ENCODE measurements at places on chromosomes 3 and 15.

DNA sequence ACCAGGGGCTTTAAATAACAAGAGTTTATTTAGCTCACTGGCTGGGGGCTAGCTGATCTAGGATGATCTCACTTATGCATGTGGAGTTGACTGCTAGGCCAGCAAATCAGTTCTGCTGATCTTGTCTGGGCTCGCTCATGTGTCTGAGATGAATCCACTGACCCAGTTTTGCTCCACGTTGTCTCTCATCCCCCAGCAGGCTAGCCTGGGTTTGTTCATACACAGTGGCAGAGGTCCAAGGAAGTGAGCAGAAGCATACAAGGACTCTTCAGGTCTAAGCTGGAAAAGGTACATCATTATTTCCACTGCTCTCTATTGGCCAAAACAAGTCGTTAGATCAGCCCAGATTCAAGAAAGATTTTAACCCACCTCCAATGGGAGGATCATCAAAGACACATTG is 238.0 kb downstream of the PLCL2 start:
- no peak for DNase-seq

DNA sequence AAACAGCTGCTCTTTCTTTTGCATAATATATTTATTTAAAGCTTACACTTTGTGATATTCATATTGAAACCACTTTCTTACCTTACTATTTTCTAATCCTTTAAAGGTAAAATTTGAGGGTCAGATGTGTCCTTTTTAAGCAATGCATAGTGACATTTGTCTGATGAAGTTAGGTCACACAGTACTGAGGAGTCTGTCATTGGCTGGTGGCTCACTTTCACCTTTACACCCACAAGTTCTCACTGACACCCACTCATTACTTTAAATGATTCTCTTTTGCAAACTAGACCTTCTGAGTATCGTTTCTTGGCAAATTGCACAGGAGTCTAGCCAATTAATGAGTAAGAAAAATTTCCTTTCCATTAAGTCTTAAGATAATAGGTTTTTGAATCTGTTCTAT is 758.3 kb upstream of the ARPP21 start:
- no peak for DNase-seq

- no peak for DNase-seq
These were observed 13.3 kb downstream of the GYG1 start for GRCh38 chr3:149004622-149005021.

DNA sequence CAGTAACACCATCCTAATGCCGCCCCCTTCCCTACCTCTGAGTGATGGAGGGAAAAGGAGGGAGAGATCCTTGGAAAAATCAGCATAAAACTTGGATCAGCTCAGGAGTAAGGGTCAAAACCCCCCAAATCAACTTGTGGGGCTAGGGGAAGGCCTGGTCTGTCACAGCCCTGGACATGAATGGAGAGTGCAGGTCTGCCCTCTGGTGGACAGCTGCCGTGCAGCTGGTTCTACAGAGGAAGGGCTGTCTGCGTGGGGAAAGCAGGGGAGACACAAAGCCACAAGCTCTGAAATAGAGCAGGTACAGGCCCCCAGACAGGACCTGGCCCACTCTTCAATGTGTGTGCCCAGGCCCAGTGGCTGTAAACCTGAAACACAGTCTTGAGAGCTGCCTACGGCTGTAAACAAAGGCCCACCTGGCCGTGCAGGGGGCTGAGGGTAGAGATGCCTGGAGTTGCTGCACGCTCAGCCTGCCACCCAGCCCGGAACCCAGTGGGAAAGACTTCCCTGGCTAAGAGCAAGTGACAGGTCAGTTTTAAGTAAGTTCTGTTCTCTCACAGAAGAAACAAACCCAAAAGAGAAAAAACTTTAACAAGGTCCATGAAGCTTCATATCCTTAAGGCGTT is 16.4 kb downstream of the CLK3 start:
- no peak for DNase-seq

- no peak for DNase-seq
These were observed 514.5 kb downstream of the ROBO1 start for GRCh38 chr3:79253271-79253670.

GRCh38 chr3:36596419-36596818 is 167.9 kb downstream of the DCLK3 start:
- DNase-seq: no peak

GRCh38 chr3:15766406-15766805 is 31.4 kb downstream of the ANKRD28 start:
- no peak for DNase-seq

- peak; percentile 79 for DNase-seq
These were observed 107.2 kb downstream of the FRMD5 start for GRCh38 chr15:44087578-44088465.

GRCh38 chr15:35182841-35183479 is 97.9 kb upstream of the NANOGP8 start:
- no peak for DNase-seq

- DNase-seq: peak; percentile 20
These were observed 520 bp downstream of the TMEM42 start for GRCh38 chr3:44862226-44862637.

DNA sequence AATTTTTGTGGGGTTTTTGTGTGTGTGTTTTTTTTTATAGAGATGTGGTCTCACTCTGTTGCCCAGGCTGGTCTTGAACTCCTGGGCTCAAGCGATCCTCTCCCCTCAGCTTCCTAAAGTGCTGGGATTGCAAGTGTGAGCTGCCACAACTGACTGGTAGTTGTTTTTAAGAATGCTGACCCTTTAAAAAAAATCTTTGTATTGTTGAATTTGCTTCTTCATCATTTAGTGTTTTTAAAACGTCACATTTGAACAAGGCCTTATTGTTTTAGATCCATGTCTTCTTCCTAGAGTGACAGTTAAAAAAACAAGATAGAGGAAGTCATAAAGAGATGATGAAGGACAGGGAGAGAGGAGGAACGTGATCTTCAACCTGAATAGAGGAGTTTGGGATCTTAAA is 24.1 kb downstream of the GJD2 start:
- no peak for DNase-seq

DNA sequence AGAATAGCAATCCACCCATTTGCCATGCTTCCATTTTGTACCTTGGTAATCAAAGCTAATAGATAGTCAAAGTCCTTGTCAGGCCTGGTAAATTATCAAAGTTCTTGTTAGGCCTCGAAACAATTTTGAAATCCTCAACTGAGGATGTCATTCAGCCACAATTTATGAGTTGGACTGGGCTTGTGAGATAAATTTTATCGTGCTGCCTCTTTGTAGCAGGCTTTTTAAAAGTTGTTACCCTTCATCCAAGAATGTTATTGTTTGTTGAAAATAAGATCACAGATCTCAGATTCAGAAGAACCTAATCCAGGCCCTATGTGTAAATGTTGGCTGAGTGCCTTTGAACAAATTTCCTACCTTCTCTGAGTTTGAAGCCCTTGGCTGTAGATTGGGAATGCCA is 143.3 kb upstream of the PROK2 start:
- DNase-seq: no peak

- DNase-seq: no peak
These were observed 7.0 kb downstream of the RTP3 start for GRCh38 chr3:46504789-46505188.

DNA sequence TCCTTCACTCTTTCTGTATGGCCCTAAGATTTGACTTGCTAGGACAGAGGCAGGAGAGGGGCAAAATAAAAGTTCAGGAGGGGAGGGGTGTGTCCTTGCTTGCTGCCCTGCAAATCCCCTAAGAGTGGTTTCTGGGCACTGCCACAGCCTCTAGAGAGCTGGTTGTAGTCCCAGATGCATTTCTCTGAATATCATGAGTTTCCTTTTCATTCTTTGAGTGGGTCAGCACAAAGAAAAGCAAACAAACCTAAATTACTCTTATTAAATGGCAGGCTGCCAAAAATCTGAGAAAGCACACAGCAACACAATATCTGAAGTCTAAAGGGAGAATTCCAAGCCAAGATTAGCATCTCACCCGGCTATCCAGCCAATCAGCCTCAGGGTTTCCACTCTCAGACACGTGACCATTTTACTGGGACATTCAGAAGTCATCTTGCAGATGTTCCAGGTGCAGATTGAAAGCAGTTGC is 919.3 kb downstream of the TUSC7 start:
- DNase-seq: peak; percentile 31

DNA sequence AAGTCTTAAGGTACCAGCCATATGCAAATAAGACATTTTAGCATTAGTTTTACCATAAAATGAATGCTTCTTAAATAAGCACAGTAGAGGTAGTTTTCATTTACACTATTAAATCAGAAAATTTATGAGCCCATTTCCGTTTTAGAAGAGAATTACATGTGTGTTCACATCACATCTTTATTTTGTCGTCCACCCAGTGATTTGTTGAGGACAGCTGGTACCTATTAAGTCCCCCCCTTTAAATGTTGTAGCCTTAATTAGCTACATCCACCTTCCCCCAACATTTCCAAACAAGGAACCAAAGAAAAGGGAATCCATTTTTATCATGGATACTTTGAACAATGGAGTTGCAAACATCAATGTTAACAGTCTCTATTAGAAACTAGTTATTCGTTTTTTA is 6.8 kb downstream of the IL17RD start:
- DNase-seq: no peak

DNA sequence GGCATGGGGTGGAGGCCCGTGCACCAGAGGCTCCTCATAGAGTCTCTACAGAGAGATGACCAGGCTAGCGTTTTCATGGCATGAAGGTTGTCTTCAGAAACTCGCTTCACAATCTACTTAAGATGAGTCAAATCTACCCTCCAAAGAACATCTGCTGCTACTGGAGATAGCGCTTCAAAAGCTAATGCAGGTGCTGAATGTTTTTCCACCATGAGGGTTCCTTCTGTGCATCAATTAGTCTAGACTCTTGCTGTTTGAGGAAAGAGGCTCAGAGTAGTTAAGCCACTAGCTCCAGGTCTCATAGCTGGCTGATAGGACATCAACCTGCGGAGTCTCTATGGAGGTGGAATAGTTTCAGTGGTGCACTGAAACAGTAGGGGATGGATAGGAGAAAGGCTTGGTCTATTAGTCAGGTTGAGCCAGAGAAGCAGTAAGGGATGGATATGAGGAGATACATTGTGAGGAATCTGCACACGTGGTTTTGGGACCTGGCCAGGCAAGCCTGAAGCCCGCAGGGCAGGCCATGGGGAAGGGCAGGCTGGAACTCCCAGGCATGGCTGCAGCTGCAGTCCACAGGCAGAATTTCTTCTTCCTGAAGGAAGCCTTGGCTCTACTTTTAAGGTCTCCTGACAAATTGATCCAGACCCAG is 117.5 kb downstream of the APBA2 start:
- DNase-seq: no peak

- DNase-seq: no peak
These were observed 476.9 kb downstream of the NR2F2 start for GRCh38 chr15:96807361-96807760.

- DNase-seq: no peak
These were observed 7.5 kb downstream of the PTX3 start for GRCh38 chr3:157443905-157444796.

- DNase-seq: no peak
These were observed 25.8 kb upstream of the TGM5 start for GRCh38 chr15:43292375-43293078.

DNA sequence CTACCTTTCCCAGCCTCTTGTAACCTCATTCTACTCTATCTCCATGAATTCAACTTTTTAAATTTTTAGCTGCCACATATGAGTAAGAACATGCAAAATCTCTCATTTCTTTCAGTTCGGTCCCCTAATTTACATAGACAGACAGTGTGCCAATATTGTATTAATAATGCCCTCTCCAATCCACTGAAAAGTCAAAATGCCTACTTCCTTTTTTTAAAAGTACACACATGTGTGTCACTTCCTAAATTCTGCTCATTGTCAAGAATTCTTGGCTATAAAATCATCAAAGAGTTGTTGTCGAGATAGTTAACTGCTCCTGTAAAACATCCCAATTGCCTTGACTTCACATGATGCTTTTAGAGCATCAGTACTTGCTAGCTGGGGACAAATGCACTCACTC is 84.2 kb upstream of the IL12A start:
- no peak for DNase-seq

DNA sequence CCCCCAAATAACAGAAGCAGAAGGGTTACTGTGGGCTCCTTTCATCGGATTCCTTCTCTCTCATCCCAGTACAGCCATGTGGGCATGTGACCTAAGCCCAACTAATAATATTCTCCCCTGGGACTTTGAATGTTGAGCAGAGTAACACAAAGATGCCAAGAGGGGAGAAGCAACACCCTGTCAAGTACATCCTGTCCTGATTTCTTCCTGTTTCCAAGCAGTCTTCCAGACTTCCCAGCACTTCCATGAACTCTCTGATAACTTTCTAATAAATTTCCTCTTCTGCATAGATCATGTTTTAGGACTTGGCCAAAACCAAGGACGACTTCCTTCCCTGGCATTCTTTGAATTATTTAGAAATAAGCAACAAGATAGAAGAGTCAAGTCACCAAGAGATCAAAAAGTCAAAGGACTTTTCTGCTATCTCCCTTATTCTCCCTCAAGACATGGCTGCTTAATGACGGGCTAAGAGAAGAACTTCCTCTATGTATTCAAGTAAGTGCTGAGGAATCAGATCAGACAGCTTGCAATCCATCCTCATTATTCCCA is 37.9 kb downstream of the CRYGS start:
- no peak for DNase-seq

- DNase-seq: peak; percentile 97
These were observed 12.8 kb upstream of the CSRNP1 start for GRCh38 chr3:39166134-39166710.

DNA sequence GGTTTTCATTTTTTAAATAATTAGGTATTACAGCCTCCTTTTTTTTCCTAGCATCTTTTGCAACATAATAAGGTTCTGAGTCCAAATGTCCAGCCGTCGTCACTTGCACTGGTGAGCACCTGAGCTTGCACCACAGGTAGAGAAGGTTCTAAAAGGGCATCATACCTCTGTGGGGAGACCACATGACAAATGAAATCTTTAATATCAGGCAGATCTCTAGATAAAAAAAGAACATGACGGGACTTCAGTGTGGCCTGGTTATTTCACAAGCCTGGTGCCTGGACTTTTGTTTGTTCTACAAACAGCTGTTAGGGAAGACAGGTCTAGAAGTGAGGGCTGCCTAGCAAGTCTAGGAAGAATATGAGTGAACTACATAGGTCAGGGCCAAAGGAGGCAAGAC is 3.6 kb downstream of the ZBED2 start:
- no peak for DNase-seq

DNA sequence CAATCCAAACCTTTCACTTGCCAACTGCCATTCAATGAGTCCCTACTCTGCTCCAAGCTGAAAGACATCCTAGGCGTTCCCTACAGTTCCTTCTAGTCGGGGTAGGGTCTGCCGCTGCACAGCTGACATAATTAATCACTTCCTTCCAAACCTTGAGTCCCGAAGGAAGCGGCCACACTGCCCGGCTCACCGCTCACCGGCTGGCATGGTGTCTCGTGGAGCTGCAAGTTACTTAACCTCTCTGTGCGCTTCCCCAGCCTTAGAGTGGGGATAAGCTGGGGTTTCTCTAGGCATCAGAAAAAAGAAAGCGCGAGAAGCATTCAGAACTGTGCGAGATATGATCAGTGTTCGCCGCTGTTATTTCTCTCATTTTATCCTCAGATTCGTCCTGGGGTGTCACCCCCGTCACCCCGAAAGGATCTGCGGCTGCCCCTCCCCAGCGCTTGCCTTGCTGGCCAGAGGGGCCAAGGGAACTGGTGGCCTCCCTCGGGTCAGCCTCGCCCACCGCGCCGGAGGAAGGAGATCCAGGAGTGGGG is 748 bp downstream of the MRPS25 start:
- DNase-seq: no peak
